ENCODE measurements at places on chromosomes 16 and 17.

DNA sequence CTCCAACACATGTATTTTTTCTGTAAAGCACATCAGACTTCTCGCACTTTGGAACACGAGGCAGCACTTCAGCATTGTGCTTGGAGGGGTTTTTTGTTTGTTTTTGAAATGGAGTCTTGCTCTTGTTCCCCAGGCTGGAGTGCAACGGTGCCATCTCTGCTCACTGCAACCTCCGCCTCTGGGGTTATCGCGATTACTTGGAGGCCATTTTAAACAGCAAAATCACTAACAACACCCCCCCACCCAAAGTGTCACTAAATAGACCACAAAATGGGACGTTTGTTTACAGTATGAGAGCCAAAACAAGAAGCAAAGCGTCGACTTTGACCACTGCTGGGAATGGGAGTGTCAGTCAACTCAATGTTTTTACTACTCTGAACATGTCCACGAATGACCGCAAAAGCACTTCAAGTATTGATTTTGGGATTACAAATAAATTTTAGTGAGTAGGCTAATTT, 9.0 kb upstream of the C16orf87 start:
- no peak for DNase-seq

DNA sequence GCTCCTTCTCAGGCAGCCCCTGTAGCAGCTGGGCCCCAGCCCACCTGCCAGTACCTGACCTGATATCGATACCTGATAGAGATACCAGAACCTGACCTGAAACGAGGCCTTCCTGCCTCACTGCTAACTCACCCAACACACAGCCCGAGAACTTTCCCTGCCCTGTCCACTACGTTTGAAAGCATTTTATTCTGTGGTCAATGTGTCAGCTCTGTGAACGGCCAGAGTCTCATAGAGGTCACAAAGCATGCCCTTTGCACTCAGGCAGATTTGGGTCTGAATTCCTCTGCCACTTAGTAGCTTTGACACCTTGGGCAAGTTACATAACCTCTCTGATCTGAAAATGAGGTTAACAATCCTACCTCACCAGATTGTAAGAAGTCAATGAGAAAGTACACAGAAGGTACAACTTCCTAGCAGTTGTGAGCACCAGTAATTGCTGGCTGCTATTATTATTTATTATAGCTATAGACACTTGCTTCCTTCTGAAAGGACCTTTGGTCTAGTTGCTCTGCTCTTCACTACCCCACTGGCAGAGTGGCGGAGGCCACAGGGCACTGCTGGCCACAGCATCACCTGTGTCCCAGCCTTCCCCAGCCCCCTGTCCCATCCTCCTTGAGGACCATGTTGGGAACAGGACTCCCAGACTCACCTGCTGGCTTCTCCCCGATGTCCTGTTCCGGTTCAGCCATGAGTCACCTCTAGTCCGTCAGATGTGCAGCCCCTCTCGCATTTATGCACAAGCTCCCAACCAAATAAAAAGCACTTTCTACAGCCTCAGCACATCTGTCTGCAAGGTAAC, 895 bp downstream of the ANKRD40CL start:
- DNase-seq: no peak

DNA sequence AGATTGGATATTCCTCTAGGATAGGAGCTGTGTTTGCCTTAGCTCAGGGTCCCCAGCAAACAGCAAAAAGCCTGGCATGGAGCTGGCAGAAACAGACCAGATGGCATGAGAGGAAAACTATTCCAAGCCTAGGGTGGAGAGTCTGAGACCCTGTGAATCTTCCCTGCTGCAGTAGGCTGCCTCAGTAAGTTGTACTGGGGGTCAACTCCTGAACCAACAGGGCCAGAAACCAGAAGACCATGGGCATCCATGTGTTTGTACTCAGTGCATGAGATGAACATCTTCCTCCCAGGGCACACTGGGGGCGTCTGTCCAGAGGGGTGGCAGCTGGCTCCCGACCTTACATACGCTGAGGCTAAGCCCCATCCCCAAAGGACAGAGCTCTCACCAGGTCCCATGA, 214.4 kb downstream of the C16orf78 start:
- no peak for DNase-seq

DNA sequence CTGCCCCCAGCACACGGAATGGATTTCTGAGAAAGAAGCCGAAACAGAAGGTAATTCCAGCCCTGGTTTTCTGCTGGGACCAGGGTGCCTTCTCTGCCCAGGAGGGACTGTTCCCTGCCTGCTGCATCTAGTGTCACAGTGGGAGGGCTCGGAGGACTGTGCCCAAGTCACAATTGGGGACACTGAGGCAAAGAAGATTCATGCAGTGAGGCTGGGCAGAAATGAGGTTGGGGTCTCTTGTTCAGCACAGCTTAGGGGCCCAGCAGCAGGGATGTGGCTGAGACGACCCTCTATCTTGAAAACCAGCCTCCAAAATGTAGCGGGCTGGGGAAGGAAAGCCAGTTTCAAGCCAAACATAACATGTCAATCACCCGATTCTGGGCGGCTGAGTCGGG, 592 bp downstream of the IL21R start:
- no peak for DNase-seq

- peak; percentile 88 for DNase-seq
These were observed 28.0 kb downstream of the MRM1 start for GRCh38 chr17:36629252-36629847.

- no peak for DNase-seq
These were observed 35.3 kb downstream of the HIC1 start for GRCh38 chr17:2090210-2090641.

- DNase-seq: peak; percentile 83
These were observed 3.1 kb downstream of the CACNB1 start for GRCh38 chr17:39194089-39194984.

GRCh38 chr17:56141046-56141839, 12.0 kb upstream of the ANKFN1 start:
- DNase-seq: no peak

GRCh38 chr16:56939801-56940200, 7.9 kb downstream of the HERPUD1 start:
- no peak for DNase-seq

GRCh38 chr16:85626191-85626981, 13.3 kb downstream of the GSE1 start:
- DNase-seq: no peak

DNA sequence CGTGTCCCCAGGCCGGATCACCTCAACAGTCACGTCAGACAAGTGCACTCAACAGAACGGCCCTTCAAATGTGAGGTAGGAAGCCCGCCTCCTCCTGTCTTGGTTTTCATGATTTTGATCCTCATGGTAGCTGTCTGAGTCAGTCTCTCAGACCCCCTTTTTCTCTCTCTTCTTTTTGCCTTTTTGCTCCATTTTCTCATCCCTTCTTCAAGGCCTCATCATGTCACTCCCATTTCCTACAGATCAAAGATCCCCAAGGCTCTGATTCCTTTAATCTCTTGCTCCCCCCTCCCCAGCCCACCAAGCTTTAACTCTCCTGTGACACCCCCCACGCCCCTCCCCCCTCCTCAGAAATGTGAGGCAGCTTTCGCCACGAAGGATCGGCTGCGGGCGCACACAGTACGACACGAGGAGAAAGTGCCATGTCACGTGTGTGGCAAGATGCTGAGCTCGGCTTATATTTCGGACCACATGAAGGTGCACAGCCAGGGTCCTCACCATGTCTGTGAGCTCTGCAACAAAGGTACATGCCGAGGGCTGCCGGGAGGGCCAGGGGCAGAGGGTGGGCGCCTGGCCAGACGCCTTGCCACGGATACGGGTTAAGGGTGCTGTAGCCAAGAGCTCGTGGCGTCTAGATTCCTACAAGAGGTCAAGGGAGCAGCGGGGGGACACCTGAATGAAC, 2.0 kb downstream of the MAZ start:
- DNase-seq: peak; percentile 35

DNA sequence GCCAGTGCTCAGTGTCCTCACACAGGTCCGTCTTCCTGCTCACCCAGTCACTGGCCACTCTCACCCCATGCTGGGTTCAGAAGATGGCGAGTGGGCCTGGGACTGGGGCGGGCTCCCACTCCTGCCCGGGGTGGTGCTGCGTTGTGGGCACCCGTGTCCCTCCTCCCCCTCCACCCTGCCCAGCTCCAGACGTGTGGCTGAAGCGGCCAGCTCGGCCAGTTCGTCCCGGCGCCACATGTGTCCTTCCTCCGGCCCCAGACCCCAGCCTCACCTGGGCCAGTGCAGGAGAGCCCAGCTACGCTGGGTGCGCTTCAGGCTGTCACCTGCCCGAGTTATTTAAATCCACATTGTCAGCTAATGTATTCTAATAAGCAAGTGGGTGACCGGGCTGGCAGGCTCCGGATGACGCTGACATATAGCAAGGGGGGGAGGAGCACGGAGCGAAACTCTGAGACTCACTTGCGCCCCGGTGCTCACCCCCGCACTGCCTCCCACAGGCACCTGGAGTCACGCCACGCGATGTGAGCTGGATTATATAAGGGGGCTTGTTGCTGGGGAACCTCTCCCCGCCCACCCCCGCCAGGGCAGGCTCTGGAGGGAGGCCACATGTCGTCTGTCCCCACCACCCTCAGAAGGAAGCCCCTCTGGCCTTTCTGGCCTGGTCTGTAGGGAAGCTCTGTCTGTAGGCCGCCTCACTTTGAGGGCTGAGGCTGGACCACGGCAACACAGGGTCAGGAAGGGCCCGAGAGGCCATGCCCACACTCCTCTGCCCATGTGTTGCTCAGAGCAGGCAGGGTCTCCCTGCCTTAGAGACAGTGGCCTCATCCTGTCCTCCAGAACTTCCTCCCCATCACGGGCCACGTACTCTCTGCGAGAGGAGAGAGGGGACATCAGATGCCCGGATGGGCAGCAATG, 7.1 kb upstream of the BAIAP2 start:
- DNase-seq: peak; percentile 50

DNA sequence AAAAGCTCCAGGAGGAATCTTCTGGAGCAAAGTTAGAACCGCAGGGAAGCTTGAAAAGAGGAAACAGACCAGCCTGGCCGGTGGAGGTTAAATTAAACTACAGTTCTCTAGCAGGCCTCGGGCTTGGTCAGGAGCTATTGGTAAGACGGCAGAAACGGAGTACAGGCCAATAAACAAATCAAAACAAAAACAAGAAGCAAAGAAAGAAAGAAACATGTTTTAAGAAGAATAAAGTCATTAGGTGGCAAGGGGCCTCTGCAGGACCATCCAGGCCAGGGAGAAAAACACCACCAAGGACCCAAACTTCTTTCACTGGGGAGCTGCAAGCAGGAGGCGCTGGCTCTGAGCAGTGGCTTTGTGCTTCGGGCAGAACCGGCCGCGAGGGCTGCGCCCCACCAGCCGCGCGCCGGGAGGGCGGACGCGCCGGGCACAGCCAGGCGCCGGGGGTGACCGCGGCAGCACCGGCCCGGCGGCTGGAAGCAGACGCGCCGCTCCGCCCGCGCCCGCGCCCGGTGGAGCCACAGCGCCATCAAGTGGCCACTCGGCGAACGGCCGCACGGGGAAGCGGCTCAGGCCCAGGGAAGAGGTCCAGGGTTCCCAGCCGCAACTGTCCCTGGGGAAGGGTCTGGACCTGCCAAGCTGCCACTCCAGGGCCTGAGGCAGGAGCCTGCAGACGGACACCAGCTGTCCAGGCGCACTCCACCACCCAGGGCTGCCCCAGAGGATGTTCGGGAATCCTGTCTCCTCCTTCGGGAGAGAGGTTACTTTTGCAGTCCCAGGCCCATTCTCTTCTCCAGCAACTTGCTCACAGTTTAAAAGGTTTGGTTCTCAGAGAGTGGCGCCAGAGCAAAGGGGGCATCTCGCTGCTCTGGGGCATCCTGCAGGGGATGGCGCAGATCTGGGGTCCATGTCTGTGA, 419.4 kb downstream of the SOX9 start:
- DNase-seq: peak; percentile 91

- DNase-seq: no peak
These were observed 148.6 kb upstream of the IRX6 start for GRCh38 chr16:55175389-55175788.

DNA sequence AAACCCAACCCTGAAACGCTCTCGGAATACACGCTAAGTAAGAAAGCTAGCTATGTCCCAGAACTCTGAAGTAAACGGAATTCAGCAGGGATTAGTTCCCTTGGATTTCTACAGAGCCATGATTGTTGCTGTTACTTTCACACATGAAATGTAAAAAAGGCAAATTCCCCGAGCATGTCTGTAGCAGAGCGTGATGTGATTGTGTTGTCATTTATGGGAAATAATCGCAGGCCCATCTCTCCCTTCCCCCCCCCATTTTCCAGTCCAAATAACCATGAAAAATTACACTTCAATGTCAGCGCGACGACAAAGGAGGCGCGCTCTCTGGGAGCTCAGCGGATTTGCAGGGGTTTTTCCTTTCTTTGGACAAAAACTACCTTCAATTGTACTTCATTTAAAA, 209.0 kb downstream of the ZFHX3 start:
- DNase-seq: no peak

GRCh38 chr17:64470625-64471024, 21.7 kb downstream of the MILR1 start:
- no peak for DNase-seq

DNA sequence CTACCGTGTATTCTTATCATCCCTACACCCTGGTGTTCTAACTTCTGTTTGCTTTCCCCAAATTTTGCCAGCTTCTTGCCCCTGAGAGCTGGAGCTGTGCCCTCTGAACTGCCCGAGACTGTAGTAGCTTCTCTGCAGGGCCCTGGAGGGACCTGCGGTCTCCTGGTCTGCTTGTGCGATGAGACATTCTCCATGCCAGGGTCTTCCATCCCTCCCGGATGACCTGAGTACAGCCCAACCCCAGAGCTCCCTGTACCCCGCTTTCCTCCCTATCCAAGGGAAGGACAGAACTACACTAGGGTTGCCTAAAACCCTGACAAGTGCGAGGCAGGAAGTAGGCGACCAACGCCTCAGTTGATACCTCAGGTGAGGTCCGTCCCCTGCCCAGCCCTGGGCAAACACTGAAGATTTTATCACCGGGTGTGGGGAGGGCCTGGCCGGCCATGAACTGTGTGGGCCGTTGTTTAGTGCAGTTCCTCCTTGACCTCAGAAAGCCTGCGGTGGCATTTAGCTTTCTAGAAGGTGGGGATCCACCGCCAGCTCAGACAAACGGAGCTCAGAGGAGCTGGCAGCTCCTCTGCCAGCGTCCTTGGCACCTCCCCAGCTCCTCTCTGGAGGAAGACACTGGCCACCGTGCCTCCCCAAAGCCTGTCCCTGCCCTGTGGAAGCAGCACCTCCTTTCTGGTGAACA, 13.7 kb downstream of the CANT1 start:
- DNase-seq: peak; percentile 68

GRCh38 chr17:48022901-48023300, 14.7 kb downstream of the COPZ2 start:
- no peak for DNase-seq

DNA sequence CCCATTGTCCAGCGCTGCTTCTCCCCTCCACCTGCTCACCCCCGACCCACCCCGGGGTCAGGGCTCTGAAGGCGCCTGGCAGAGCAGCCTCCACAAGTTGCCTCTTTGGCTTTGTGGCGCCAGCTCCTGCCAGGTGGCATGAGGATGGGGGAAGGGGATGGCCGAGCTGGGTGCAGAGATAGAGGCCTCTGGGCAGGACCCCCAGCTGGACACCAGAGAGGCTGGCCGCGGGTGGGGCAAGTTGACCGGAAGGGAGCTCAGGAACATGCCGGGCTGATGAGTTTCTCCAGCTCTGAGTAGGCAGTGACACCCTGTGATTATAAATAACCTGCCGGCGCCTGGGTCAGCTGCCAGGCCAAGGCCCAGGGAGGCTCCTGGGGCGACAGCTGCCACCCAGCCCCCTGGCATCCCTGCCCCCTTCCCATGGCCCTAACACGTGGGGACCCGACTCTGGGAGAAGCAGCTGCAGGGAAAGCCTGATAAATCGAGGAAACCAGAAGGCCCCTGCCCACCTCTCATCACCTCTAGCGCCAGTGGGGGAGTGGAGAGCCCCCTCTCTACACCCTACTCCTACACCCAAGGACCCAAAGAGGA, 729 bp downstream of the P2RX5 start:
- peak; percentile 63 for DNase-seq

- no peak for DNase-seq
These were observed 167.1 kb upstream of the CDH13 start for GRCh38 chr16:82459580-82460256.

GRCh38 chr16:9903-10665, 43.3 kb downstream of the POLR3K start:
- no peak for DNase-seq
